T-helper 17 cell (primary cell): ENCODE measurements at places on chromosomes 5 and 9. TPM values are rescaled to one million over a fixed set of nuclear protein-coding genes. Genes with fewer than 3 reads are reported as not detected.
A peak's percentile ranks its signal among the peaks of the same experiment; 100 is the strongest.

The SLIT3 gene
- total RNA-seq: not detected

The WNK2 gene
- not detected for total RNA-seq

DNA sequence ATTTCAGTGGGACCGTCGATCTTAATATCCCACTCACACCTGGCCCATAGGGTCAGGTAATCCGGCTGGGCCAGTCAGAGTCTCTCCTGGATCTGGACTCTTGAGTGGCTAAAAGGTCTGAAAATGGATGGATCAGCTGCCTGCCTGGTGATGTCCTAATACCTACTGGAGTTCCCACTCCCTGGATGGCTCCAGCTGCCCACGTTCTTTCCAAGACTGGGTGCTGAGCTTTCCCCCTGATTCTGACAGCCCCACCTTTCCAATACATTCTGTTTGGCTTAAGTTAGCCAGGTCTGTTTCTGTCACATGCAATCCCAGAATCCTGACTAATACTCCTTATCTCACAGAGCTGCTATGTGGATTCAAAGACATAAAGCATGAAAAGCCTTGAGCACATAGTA, 10.2 kb downstream of the SH3PXD2B start:
- peaks cover 3% of the 10 kb centered on the region for H3K36me3 ChIP-seq
- H3K27me3 ChIP-seq: peaks cover 49% of the 10 kb centered on the region
- no peak for DNase-seq
- H3K27ac ChIP-seq: no peak overlapping the region

DNA sequence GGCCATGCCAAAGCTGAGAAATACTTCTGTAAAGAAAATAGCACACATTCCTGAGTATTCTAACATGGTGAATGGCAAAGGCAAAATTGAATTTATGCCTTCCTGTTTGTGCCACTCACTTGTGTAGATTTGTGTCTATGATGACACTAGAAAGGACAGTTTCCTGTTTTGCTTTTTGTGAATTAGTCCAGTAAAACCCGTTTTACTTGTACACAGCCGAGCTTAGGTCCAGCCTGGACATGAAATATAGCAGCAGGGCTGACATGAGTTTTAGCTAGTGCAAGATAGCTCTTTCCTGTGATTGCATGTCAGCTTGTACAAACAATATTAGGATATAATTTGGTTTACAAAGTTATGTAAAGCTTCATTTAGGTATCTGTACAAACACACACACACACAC, 1891.7 kb upstream of the WWC1 start:
- no peak overlapping the region for H3K4me3 ChIP-seq
- no peaks in the 10 kb centered on the region for H3K4me1 ChIP-seq
- no peaks in the 10 kb centered on the region for H3K27me3 ChIP-seq
- H3K36me3 ChIP-seq: no peaks in the 10 kb centered on the region
- no peak overlapping the region for H3K27ac ChIP-seq
- DNase-seq: no peak

DNA sequence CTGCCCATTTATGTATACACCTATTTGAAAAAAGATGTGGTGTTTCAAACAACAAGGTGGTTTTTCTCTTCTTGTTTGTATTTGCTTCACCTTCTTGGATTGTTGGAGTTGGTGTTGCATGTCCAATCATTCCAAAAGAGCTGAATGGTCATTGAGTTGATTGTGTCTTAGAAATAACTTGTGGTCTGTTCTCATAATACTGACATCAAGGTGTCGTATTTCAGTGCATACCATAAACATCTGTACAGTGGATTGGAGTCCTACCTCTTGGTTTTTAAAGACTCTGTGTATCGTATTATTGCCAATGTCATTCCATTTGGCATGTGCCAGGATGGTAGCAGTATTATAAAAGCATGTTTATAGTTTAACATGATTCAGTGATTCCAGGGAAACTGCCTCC, 73.2 kb downstream of the TRIO start:
- peaks cover 2% of the 10 kb centered on the region for H3K36me3 ChIP-seq
- DNase-seq: no peak
- peaks cover 69% of the 10 kb centered on the region for H3K27me3 ChIP-seq
- H3K4me1 ChIP-seq: no peaks in the 10 kb centered on the region
- no peak overlapping the region for H3K27ac ChIP-seq
- H3K4me3 ChIP-seq: no peak overlapping the region

The ZSWIM6 gene
- 6.5 TPM for total RNA-seq

- no peak overlapping the region for H3K4me3 ChIP-seq
- H3K27me3 ChIP-seq: peaks cover 36% of the 10 kb centered on the region
- DNase-seq: no peak
- H3K27ac ChIP-seq: no peak overlapping the region
- peaks cover 2% of the 10 kb centered on the region for H3K4me1 ChIP-seq
Observed at GRCh38 chr5:136094189-136094912, 38.3 kb upstream of the SMAD5 start.

DNA sequence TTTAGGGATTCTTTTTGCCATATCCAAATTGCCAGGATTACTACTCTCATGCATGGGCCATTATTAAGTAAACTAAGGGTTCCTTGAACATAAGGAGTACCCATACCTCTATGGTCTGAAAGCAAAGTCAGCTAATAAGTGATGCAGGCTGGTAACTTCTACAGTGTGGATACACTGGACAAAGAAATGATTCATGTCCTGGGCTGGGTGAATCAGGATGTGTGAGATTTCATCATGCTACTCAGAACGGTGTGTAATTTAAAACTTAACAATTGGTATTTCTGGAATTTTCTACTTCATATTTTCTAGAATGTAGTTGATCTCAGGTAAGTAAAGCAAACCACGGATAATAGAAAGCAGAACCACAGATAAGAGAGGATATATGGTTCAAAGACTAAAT, 428.8 kb downstream of the CHSY3 start:
- H3K36me3 ChIP-seq: no peaks in the 10 kb centered on the region
- no peak for DNase-seq
- H3K4me3 ChIP-seq: no peak overlapping the region
- no peak overlapping the region for H3K27ac ChIP-seq

DNA sequence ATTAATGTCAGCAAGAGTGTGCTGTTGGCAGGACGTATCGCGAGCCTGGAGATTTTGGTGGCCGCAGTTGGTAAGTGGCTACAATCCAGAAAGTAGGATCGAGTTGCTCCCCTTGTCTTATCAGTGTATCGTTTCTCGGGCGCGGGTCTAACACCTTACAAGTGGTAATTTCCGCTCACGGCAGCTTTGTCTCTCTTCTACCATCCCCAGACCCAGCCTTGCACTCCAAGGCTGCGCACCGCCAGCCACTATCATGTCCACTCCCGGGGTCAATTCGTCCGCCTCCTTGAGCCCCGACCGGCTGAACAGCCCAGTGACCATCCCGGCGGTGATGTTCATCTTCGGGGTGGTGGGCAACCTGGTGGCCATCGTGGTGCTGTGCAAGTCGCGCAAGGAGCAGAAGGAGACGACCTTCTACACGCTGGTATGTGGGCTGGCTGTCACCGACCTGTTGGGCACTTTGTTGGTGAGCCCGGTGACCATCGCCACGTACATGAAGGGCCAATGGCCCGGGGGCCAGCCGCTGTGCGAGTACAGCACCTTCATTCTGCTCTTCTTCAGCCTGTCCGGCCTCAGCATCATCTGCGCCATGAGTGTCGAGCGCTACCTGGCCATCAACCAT, 1.1 kb downstream of the PTGER4 start:
- peak; percentile 23 for DNase-seq
- peak overlapping the region; percentile 97 for H3K4me3 ChIP-seq
- H3K27ac ChIP-seq: peak overlapping the region; percentile 98
- H3K27me3 ChIP-seq: no peaks in the 10 kb centered on the region

DNA sequence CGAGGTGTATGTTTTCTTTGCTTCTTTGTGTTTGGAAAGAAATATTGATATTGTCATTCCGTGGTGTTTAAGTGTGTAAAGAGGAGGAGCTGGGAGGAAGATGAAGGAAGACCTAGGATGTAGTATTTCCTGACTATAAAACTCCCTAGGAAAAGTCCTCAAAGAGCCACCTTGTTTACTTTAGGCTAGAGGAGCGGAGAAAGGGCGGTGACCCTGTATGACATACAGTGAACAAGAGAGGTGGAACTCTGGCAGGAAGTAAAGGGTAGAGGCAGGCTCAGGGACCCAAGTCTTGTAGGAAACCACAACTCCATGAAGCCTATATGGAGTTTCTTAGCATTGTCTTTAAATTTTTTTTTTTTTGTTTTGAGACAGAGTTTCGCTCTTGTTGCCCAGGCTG, 303.9 kb downstream of the DOCK8 start:
- H3K4me3 ChIP-seq: peak overlapping the region; percentile 81
- peaks cover 4% of the 10 kb centered on the region for H3K36me3 ChIP-seq
- no peaks in the 10 kb centered on the region for H3K27me3 ChIP-seq
- peaks cover 22% of the 10 kb centered on the region for H3K4me1 ChIP-seq

DNA sequence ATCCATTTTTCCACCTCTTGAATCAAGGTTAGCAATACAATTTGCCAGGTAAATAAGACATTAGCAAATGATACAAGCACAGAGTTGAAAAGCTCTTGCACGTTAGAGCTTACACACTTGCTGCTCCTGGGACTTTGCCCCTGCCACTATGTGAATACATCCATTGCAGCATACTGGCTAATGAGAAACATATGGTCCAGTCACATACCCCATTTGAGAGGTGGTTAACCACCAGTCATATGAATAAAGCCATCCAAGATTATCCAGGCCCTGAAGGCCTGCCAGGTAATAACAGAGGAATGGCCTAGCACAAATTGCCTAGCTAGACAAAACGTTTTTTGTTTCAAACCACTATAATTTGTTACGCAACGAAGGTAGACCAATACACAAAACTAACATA, 45.8 kb upstream of the FTMT start:
- no peaks in the 10 kb centered on the region for H3K36me3 ChIP-seq
- no peaks in the 10 kb centered on the region for H3K4me1 ChIP-seq
- DNase-seq: no peak
- no peaks in the 10 kb centered on the region for H3K27me3 ChIP-seq

DNA sequence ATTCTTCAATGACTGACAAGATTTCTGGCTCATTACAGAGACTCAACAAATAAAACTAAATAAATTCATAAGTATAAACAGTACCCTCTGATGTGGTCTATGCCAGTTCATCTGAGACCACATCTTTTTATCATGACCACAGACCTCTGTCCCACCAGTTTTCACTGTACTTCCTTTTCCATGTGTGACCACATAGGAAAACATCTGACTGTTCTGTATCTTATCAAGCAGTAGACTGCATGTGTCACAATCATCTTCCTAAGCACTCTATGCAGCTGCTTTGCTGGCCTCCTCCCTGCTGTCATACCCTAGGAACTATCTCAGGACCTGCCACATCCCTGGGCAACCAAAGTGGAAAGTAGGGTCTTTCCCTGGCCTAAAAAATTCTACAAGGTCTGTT, 205.0 kb upstream of the ZNF462 start:
- no peak overlapping the region for H3K27ac ChIP-seq
- H3K4me3 ChIP-seq: no peak overlapping the region
- H3K27me3 ChIP-seq: no peaks in the 10 kb centered on the region
- no peaks in the 10 kb centered on the region for H3K36me3 ChIP-seq

GRCh38 chr9:77092536-77092935, 73.1 kb downstream of the FOXB2 start:
- no peaks in the 10 kb centered on the region for H3K4me1 ChIP-seq
- H3K4me3 ChIP-seq: no peak overlapping the region
- H3K27ac ChIP-seq: no peak overlapping the region
- no peak for DNase-seq
- no peaks in the 10 kb centered on the region for H3K36me3 ChIP-seq

DNA sequence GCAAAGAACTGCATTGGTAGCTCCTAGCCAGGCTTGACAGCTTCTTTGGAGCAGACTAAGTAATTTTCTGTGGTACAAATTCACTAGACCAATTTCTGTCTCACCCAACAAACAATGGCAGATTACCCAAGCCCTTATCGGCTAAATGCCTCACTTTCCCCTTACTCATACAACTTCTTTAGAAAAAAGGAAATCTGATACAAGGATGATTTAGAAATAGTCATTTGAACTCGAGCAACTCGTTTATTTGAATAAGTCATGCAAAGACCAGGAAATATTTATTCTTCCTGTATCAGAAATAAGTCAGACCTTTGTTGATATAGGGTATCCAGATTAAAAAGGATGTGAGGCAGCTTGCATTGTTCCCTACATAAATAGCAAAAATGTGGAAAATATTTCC, 170.4 kb upstream of the CDH6 start:
- H3K4me3 ChIP-seq: no peak overlapping the region
- no peaks in the 10 kb centered on the region for H3K4me1 ChIP-seq
- no peaks in the 10 kb centered on the region for H3K27me3 ChIP-seq
- no peak for DNase-seq

- H3K27me3 ChIP-seq: no peaks in the 10 kb centered on the region
- H3K4me3 ChIP-seq: no peak overlapping the region
- no peaks in the 10 kb centered on the region for H3K4me1 ChIP-seq
Observed at GRCh38 chr5:124906339-124907097, 160.1 kb upstream of the ZNF608 start.

- no peak overlapping the region for H3K27ac ChIP-seq
- H3K27me3 ChIP-seq: no peaks in the 10 kb centered on the region
Observed at GRCh38 chr9:94946256-94946655, 219.8 kb downstream of the AOPEP start.

GRCh38 chr5:134063188-134063820, 51.2 kb upstream of the TCF7 start:
- no peaks in the 10 kb centered on the region for H3K27me3 ChIP-seq
- peaks cover 6% of the 10 kb centered on the region for H3K4me1 ChIP-seq
- no peak for DNase-seq
- H3K27ac ChIP-seq: no peak overlapping the region
- H3K4me3 ChIP-seq: no peak overlapping the region

The SPARC gene
- 12.5 TPM for total RNA-seq

The DOCK8 gene
- total RNA-seq: 187 TPM

DNA sequence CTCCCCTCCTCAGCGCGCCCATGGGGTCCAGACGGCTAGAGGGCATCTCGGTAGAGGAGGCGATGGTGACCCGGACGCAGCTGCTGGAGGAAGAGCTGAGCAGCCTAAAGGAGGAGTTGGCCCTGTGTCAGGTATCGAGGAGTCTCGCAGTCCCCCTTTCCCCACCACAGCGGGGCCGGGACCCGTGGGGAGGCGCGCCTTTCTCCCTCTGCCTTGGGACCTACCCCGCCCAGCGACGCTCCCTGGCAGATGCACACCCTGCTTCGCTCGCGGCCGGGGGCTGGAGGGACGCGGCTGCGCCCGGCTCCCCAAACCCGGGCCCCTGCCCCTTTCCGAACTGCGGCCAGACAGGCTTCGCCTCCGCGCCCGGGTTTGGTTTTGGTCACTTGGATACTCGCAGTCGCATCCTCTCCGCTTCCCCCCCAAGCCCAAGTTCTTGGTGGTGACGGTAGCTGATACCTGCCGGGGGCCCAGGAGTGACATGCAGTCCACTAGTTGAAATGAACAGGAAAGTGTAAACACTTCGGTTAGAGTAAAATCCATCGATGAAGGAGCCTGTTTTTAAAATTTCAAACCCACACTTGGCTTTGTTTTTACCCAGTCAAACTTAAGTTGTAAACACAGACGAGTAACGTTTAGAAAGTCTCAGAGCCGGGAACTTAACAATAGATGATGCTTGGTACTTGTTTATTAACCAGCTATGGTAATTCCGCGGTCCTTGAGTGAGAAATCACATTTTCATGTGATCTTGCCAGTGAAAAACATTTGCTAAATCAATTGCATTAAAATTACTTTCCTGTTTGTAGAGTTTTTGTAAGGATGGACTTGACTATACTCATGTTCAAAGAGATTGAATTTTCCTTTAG, 688 bp downstream of the CNTLN start:
- H3K27me3 ChIP-seq: no peaks in the 10 kb centered on the region
- no peak overlapping the region for H3K27ac ChIP-seq
- no peak for DNase-seq
- H3K4me1 ChIP-seq: peaks cover 3% of the 10 kb centered on the region

- H3K27ac ChIP-seq: no peak overlapping the region
- H3K27me3 ChIP-seq: no peaks in the 10 kb centered on the region
- H3K4me1 ChIP-seq: no peaks in the 10 kb centered on the region
- no peaks in the 10 kb centered on the region for H3K36me3 ChIP-seq
- no peak overlapping the region for H3K4me3 ChIP-seq
Observed at GRCh38 chr5:166346726-166347374, 1944.6 kb upstream of the WWC1 start.
